ENCODE measurements at places on chromosomes 11 and 22.

DNA sequence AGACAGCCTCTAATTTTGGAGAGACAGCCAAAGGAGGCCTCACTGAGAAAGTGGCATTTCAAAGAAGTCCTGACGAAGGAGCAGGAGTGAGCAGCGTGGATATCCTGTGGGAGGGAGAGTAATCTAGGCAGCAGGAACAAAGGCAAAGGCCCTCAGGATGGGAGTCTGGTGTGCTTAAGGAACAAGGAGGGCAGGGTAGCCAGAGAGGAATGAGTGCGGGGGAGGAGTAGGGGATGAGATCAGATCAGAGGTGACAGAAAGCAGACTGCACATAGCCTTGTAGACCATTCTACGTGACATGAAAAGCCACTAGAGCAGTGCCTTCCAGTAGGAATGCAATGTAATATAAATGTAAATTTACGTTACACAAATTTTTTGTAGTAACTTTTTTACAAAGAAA lies 5.6 kb downstream of the SLC36A4 start:
- DNase-seq = no peak

DNA sequence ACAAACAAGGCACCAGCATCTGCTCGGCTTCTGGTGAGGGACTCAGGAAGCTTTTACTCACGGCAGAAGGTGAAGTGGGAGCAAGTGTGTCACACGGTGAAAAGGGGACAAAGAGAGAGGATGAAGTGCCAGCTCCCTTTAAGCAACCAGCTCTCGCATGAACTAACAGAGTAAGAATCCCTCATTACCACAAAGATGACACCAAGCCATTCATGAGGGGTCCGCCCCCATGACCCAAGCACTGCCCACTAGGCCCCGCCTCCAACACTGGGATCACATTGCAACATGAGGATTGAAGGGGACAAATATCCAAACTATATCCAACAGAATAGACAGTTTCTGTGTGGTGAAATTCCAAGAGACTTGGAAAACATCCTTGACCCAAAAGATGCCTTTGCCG lies 198.2 kb upstream of the POU2AF2 start:
- no peak for DNase-seq

DNA sequence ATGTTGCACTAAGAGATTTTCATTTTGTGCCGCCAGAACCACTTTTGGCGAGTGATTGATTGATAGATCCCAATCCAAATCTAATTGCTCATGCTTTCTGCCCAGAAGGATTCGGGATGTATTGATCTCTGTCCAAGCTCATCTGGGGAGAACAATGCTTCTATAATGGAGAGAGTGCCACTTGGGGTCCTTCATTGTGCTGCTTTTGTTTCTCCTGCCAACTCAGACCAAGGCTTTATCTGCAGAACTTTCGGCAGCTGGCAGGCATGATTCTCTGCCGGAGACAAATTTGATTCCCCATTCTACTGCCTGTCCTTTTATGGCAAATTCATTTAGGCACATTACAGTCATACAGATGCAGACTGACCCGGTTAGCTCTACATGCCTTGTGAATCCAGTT lies 62.9 kb upstream of the NTM start:
- DNase-seq = no peak

GRCh38 chr11:101863361-101863760 lies 51.4 kb upstream of the CEP126 start:
- peak; percentile 56 for DNase-seq

GRCh38 chr11:96341211-96342013 lies 1.6 kb downstream of the MAML2 start:
- no peak for DNase-seq

GRCh38 chr11:67644042-67644441 lies 4.5 kb upstream of the TBX10 start:
- no peak for DNase-seq

DNA sequence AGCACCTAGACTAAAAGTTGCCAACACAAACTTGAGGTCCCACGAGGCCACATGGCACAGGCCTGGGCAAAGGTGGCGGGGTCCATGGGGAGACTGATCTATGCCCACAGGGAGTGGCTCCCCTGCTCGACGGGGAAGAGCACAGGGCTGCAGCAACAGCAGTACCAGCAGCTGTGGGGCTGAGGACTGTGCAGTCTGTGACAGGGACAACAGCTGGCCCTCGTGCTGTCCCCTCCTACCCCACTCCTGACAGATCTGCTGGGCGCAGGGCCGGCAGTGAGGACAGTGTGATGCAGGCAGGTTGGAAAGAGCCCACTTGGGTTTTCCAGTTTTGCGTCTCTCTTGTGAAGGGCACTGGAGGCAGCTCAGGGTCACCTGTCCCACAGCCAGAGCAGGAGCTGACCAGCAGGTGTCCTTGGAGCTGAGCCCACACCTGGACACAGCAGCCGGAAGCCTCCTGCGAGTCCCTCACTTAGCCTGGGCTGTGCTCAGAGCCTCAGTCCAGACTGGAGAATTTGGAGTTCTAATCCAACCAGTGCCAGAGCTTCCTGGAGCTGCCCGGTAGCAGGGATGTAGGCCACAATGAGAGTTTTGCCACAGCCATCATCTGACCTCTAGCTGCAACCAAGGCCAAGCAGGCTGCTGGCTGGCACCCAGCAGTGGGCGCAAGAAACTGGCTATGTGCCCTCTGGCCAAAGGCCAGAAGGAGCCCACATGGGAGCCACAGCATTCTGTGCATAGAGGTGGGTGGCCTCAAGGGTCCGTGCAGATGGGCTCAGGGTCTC lies 3.6 kb upstream of the GAS2L1 start:
- no peak for DNase-seq

DNA sequence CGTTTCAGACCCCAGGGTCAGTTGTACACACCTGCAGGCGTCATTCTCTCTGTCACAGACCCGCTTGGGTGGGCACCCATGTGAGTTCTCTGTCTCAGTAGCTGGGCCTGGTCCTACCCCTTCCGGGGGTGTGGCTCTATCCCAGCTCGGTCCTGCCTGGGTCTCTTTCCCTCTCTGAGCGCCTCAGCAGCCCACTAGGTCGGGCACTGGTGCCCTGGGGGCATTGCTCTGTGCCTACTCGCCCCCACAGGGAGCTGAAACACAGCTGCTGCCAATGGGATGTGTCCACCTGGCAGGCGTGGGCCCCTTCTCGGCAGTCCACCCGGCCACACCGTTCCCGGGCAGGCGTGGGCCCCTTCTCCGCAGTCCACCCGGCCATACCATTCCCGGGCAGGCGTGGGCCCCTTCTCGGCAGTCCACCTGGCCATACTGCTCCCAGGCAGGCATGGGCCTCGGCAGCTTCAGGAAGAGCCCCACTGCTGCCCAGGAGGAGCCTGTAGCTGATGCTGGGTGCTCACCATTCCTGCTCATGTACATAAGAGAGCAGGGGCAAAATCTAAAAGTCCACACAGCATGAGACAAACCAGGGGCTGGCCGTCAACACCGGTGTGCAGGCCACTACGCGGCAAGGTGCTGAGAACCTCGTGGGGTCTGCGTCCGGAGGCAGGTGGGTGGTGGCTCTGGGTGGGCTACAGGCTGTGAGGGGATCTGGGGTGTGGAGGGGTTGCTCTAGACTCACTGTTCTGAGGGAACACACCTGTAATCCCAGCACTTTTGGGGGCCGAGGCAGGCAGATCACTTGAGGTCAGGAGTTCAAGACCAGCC lies 12.3 kb downstream of the MLC1 start:
- no peak for DNase-seq

DNA sequence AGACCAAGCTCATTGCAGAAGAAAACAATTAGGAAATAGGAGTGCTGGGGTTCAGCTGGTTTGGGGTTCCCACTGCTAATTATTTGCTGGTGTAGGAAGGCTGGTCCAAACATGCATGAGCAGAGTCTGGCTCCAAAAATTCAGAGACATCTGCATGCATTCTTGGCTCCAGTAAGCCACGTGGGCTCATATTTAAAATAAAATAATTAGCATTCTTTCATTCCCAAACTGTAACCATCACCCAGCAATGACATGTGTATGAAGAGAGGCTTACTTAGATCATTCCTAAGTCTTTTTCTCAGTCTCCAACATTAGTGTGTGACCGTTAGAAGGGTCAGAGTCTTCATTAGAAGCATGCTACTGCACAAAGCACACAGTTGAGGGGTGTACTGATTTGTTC lies 58.4 kb downstream of the EFCAB6 start:
- DNase-seq = no peak

- DNase-seq = no peak
These were observed 113.4 kb downstream of the ZBTB16 start for GRCh38 chr11:114172871-114173444.

DNA sequence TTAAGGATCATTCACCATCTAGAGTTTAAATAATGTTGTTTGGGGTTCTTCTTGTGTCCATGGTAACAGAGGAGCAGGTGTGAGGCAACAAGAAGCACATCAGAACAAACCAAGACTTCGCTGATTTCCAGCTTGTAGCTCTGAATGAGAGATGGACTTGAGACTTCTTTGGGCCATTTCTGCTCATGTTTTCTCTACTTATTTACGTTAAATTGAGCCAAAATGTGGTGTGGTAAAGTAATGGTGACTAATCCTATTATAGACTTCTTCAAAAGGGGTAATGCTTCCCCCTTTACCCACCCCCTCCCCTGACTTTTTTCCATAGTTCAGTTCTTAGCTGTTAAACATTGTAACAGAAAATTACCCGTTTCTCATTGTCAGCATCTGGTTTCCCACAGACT lies 65.2 kb downstream of the CSTPP1 start:
- no peak for DNase-seq

DNA sequence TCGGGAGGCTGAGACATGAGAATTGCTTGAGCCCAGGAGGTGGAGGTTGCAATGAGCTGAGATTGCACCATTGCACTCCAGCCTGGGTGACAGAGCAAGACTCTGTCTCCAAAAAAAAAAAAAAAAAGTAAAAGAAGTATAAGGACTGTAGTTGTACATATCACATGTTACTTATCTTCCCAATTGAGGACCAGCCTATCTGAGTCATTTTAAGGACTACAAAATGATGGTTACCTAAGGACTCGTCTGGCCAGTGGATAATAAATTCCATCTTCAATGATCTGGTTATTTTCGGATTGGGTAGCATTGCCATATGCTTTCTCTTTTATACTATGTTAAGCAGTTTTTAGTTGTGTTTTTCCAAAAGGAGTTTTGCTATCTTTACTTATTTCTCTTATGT lies 55.3 kb downstream of the PPFIA1 start:
- DNase-seq = no peak

- DNase-seq = no peak
These were observed 9.2 kb upstream of the MAPK1 start for GRCh38 chr22:21876486-21877176.

- no peak for DNase-seq
These were observed 3.9 kb upstream of the TAGLN start for GRCh38 chr11:117195258-117195657.

GRCh38 chr11:92580908-92581307 lies 356.3 kb downstream of the FAT3 start:
- DNase-seq = no peak

DNA sequence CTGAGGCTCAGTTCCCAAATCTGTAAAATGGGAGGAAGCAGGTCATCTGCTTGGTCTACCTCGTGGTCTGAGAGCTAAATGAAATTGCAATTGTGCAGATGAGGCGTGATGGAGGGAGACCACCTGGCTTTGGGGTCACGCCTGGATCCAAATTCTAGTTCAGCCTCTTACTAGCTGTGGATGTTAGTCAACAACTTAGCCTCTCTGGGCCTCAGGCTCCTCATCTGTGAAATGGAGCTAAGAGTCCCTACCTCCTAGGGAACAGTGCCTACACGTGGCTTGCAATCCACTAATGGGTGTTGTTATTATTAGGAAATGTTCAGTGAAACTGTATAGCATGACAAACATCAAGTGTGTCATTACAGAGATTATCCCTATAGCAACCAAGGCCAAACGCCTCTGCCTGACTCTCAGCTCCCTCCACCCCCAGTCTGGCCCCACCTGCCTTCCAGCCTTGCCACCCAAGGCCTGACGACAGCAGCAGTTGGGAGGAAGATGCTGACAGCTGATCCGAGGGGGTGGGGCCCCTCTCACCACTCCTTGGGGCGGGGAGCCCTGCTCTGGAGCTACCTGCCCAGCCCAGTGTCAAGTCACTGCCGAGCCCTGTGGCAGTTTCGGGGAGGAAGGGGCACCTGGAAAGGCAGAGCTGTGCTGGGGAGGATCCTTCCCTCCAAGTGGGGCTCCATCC lies 1.7 kb upstream of the RHOD start:
- no peak for DNase-seq

Data from kidney epithelial cell (primary cell).